ENCODE measurements at places on chromosomes 3 and 15.

DNA sequence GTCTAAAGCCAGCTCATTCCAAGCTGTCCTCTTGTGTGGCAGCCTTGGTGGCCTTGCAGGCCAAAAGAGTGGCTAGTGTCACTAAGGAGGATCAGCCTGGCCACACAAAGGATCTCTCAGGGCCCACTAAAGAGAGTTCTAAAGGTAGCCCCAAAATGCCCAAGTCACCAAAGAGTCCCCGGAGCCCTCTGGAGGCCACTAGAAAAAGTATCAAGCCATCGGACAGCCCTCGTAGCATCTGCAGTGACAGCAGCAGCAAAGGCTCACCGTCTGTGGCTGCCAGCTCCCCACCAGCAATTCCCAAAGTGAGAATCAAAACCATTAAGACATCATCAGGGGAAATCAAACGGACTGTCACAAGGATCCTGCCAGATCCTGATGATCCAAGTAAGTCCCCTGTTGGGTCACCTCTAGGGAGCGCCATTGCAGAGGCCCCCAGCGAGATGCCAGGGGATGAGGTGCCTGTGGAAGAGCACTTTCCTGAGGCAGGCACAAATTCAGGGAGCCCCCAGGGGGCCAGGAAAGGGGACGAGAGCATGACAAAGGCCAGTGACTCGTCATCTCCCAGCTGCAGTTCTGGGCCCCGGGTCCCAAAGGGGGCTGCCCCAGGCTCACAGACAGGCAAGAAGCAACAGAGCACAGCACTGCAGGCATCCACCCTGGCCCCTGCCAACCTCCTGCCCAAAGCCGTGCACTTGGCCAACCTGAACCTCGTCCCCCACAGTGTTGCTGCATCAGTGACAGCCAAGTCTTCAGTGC, 33.5 kb upstream of the ALPK3 start:
- no peak for DNase-seq

DNA sequence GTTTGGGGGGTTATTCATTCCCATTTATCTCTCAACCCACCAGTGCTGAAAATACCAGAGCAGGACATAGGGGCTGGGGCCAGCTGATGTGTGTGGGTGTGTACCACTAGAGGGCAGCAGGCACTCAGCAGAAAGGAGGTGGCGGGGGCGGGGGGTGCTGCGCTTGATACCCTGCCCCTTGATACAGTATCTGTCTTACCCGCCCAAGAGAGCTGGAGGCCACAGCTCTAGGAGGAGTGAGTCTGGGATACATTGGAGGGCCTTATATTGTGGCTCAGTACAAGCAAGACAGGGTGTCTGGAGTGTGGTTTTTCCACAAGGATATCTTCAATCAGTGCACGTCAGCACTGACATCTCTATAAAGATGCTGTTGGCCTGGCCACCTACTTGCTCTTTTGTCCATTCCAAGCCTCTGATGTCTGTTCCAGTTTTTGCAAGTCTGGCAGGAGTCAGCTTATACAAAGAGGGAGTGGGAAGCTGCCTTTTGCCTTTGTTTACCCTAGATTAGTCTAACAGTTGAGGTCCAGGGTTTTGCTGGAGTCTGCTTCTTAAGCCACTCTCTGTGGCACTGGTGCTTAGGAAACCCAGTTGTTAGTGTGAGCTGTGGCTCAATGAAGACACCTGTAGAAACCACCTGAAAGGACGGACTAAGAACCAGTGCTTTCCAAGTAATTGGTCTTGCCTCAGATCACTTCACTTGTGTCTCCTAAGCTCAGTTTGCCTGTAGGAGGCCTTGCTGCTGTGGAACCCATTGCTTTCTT, 1.5 kb upstream of the RBM15B start:
- DNase-seq, result no peak

GRCh38 chr3:67349551-67350174, 304.7 kb downstream of the SUCLG2 start:
- DNase-seq, result no peak

DNA sequence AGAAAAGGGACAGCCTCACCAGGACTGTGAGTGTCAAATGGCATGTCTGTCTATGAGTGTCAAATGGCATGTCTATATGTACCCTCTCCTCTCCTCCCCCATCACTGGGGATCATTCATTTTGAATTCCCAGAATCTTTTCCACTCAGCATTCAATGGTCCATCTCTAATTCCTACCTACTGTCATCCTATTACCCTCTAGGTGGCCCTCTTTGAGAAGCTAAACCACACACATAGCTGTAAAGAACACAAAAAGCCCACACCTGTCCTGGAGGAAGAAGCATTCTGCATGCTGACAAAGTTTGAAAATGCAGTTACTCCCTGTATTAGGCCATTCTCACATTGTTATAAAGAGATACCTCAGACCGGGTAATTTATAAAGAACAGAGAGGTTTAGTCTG, 46.2 kb upstream of the PYDC2 start:
- DNase-seq, result no peak

DNA sequence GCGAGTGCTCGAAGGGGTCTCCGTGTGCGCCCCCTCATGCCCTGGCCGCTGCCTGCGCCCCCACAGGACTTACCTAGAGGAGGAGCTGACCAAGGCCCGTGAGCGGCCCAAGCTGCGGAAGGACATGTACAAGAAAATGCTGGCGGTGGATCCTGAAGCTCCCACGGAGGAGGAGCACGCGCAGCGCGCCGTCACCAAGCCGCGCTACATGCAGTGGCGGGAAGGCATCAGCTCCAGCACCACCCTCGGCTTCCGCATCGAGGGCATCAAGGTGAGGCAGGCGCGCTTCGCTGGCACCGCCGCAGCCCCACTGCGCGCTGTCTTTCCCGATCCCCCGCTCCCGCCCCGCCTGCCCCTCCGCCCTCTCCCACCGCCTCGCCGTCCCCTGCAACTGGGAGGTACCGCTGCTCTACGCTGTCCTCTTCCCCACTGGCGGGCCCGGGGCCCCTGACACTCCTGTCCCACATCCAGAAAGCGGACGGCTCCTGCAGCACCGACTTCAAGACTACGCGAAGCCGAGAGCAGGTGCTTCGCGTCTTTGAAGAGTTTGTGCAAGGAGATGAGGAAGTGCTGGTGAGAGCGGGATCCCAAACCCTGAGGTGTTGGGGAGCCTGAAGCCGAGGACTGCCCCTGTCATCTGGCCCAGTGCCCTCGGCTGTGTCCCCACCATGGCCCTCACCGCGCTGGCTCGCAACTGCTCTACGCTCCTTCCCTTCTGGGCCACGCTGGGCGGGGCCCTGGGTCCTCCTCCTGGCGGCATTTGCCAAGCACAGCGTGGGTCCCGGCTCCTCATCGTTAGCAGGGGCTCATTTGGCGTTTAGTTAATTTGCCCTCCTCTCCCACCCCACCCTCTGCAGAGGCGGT, 8.5 kb downstream of the ITPKA start:
- DNase-seq, result no peak

DNA sequence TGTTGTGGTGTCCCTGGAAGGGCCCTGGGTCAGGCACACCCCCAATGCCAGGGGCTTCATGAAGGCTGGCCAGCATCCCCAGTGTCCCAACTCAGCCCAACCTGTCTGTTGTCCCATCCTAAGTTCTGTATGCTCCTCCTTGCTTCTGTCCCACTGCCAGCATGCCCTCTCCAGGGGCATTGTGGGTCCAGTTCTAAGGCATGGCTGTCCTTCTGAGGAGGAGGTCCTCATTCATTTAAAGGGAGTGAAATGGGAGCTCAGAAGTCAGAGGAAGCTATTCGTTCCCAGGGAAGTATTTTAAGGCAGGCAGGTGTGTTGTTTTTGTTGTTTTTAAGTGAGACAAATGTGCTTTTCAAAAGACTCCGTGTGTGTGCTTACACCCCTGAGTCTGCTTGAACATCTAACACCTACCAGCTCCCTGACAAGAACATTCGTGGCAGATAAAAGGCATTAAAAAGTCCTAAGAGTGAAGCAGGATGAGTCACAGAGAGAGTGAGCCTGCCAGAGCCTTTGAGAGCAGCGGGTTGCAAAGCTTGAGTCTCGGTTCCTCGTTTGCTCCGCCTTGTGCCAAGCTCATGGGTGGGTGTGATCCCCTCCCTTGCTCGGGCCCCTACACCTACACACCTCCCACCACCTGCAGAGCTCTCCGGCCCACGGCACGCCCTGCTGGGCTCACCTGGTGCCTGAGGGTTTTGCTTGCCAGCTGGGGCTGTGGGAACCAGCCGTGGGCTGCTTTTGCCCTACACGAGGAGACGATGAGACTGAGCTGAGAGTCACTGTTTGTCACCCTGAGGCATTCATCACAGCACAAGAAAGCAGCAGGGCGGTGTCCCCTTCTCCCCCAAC, 183.4 kb upstream of the TOPAZ1 start:
- no peak for DNase-seq

- DNase-seq, result no peak
These were observed 115.2 kb downstream of the PEX5L start for GRCh38 chr3:179921500-179921899.

- DNase-seq, result no peak
These were observed 1.8 kb downstream of the STAG1 start for GRCh38 chr3:136750209-136750896.
